ENCODE measurements at places on chromosomes 3 and 15.
A peak's percentile ranks its signal among the peaks of the same experiment; 100 is the strongest.

GRCh38 chr3:95407709-95408463 lies 1345.0 kb downstream of the NSUN3 start:
- no peak for DNase-seq

- DNase-seq, result no peak
These were observed 71.9 kb downstream of the SSR3 start for GRCh38 chr3:156483002-156483401.

DNA sequence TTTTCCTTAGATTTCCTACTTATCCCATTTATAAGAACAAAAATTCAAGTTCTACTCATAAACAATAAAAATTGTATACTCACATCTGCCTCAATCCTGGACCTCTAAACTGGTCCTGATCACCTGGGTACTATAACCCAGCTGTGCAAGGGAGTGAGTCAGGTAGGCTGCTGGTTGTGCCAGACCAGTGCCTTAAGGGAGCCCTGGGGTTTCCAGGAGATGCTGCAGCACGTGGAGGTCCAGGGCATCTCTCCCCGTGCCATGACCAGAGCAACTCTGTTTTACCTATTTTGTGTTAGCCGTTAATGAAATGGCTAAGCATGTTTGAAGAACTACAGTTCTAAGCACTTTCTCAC lies 140.2 kb upstream of the TRIM42 start:
- DNase-seq, result no peak

DNA sequence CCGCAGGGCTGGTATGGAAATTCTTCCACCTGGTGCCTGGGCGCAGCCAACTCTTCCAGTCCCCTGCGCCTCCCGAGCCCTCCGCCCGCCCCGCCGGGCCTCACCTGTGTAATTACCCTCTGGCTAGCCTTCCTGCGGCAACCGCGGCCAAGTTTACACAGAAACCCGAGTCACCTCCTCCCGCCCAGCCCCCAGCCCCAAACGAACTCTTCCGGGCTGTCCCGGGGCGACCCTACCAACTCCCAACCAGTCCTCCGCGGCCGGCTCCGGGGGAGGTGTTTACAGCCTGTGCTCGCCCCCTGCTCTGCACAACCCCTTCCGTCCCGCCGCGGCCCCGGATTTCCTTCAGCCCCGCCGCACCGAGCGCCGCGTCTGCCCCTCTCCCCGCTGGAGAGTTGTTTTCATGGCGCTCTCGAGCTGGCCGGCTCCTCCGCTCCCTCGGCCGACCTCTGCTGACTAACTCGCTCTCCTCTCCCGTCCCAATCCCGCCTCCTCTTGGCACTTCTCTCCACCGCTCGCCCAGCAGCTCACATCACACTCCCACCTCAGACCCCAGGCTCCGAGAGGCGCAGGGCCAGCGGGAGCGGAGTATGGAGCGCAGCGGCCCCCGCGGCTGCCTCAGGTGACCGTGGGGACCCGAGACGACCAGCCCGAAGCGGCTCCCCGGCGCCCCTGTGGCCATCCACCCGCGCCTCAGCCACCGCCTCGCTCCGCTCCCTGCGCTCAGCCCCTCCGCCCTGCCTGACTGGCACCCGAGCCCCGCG lies 538 bp downstream of the ATOSA start:
- DNase-seq, result peak; percentile 46

Data from AG08395 (cell line).